Cortex of kidney (tissue), 1 donor: ENCODE measurements at places on chromosomes 5 and 9.

- DNase-seq = no peak
Measured at GRCh38 chr5:54146390-54146789, 164.0 kb downstream of the ARL15 start.

- DNase-seq = no peak
Measured at GRCh38 chr5:74446725-74447241, 193.7 kb downstream of the ENC1 start.

- no peak for DNase-seq
Measured at GRCh38 chr9:33690143-33690933, 105.0 kb upstream of the PRSS3 start.

DNA sequence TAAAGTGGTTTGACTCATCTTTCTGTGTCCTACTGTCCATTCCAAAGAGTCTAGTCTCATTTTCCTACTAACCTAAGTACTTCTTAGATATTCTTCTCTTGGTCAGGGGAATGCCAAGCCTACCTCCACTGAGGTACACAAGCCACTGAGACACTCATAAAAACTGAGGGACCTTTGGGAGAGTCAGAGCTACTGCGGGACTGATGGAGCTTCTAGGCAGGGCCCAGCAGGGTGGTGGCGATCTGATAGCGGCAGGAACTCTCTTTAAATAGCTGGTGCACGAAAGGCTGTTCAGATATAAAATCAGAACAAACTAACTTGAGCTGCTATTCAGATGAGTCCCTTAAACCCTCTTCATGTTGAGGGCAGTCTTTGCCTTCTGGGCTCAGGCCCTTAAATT lies 14.7 kb downstream of the NUP214 start:
- no peak for DNase-seq

DNA sequence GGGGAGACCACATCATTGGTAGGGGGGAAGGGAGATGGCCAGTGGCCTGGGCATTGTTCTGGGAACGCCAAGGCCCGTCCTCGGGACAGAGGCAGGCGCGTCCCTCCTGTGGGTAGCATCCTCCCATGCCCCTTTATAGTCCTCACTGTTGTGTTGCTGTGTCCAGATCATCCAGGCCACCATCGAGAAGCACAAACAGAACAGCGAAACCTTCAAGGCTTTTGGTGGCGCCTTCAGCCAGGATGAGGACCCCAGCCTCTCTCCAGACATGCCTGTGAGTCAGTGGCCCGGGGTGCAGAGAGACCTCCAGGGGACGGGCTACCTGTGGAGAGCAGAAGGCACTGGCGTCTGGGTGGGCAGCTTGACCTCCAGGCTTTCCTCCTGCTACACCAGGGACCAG lies 38.4 kb upstream of the SUSD3 start:
- DNase-seq = no peak

- DNase-seq = no peak
Measured at GRCh38 chr5:1277331-1277730, 17.5 kb downstream of the TERT start.

DNA sequence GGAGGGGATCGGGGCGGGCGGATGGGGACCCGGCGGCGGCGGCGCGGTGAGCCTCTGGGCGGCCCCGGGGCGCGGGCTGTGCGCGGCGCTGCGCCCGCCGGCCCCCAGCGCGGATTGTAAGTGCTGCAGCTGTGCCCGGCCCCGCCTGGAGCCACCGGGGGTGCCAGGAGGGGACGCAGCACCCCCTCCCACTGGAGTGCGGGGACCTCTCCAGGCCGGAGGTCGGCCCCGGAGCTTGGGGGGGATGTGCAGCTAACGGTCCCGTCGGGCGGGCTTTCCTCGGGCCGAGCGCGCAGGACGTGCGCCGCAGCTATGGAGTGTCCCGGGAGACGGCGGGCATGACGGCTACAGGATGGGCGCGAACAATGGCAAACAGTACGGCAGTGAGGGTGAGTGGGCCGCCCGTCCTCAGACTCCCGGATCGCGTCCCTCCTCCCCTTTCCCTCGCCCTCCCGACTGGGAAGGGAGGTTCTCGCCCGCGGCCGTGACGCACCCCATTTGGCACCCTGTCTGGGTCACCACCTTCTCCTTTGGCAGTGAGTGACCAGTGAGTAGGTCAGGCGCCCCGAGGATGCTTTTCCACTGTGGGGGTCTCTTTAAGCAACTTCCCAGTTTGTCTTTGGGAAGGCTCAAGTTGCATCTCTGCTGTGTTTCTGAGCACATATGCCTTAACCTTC lies 483 bp downstream of the FBXL7 start:
- DNase-seq = no peak

- DNase-seq = no peak
Measured at GRCh38 chr5:151595411-151595826, 4.3 kb upstream of the FAT2 start.

- no peak for DNase-seq
Measured at GRCh38 chr5:83199126-83199525, 121.8 kb downstream of the XRCC4 start.

- no peak for DNase-seq
Measured at GRCh38 chr9:107898761-107899160, 409.2 kb upstream of the KLF4 start.

DNA sequence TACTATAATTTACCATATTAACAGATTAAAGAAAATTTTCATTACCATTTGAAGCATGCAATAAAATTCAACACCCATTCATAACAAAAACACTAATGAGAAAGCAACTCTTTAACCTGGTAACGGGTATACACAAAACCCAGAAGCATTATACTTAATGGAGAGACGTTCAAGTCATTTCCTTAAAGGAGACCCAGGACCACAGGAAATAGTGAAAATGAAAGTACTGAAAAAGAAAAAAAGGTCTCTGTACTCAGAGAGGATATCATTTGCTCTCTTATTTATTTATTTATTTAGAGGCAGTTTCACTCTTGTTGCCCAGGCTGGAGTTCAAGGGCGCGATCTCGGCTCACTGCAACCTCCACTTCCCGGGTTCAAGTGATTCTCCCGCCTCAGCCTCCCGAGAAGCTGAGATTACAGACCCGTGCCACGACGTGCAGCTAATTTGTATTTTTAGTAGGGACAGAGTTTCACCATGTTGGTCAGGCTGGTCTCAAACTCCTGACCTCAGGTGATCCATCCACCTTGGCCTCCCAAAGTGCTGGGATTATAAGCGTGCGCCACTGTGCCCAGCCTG lies 61.6 kb downstream of the SETX start:
- no peak for DNase-seq
